ENCODE measurements at places on chromosomes 6 and 20.

- DNase-seq: no peak
Measured at GRCh38 chr20:25077610-25078169, 4.3 kb downstream of the VSX1 start.

- no peak for DNase-seq
Measured at GRCh38 chr20:52832151-52832774, 139.9 kb upstream of the TSHZ2 start.

GRCh38 chr20:25018841-25019240 lies 26.3 kb upstream of the APMAP start:
- no peak for DNase-seq

DNA sequence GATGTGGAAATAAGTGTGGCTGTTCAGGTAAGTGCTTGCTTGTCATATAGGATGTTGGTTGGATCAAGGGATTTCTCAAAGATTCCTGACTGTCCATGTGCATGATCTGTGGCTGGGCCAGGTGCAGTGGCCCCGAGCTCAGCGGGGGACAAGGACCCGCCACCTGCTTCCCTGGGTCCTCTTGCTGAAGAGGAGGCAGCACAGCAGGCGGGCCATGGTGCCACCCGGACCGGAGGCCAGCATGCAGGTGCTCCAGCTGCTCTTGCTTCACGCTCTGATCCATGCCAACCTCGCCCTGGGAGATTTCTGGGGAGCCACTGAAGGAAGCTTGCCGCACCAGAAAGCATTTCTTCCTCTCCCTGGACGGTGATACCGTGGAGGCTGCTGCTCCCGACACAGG lies 173.8 kb downstream of the HIVEP2 start:
- DNase-seq: no peak

GRCh38 chr6:52533491-52533890 lies 43.4 kb downstream of the TRAM2 start:
- DNase-seq: no peak

- DNase-seq: no peak
Measured at GRCh38 chr20:24134284-24134683, 145.7 kb upstream of the GGTLC1 start.

GRCh38 chr6:24334285-24334684 lies 23.6 kb downstream of the DCDC2 start:
- no peak for DNase-seq

DNA sequence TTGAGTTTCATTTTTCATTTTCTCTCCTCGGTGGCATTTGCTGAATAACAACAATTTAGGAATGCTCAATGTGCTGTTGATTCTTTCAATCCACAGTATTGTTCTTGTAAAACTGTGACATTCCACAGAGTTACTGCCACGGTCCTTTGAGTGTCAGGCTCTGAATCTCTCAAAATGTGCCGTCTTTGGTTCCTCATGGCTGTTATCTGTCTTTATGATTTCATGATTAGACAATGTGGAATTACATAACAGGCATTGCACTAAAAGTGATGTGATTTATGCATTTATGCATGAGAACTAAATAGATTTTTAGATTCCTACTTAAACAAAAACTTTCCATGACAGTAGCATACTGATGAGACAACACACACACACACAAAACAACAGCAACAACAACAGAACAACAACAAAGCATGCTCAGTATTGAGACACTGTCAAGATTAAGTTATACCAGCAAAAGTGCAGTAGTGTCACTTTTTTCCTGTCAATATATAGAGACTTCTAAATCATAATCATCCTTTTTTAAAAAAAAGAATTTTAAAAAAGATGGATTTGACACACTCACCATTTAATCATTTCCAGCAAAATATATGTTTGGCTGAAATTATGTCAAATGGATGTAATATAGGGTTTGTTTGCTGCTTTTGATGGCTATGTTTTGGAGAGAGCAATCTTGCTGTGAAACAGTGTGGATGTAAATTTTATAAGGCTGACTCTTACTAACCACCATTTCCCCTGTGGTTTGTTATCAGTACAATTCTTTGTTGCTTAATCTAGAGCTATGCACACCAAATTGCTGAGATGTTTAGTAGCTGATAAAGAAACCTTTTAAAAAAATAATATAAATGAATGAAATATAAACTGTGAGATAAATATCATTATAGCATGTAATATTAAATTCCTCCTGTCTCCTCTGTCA lies 88.1 kb downstream of the SNAP25 start:
- DNase-seq: peak; percentile 8

GRCh38 chr6:105370351-105370750 lies 32.5 kb downstream of the PREP start:
- DNase-seq: no peak

- DNase-seq: no peak
Measured at GRCh38 chr6:167046861-167047495, 47.8 kb downstream of the CEP43 start.

DNA sequence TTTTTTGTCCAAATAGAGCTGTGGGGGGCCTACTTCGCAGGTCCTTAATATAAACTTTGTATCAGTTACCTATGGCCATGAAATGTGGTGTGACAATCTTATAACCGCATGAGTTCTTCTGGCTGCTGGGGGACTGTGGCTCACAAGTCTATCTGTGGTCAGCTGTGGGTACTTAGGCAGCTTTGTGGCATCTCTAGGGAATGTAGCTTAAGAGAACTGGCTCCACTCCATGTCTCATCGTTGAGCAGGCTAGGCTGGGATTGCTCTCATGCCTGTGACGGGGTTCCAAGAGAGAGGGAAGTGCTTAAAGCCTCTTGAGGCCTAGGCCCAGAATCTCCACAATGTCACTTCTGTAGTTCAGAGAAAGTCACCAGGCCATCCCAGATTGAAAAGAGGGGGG lies 140.5 kb downstream of the BTBD3 start:
- DNase-seq: no peak

- DNase-seq: no peak
Measured at GRCh38 chr20:58883241-58883691, 30.8 kb downstream of the GNAS start.

DNA sequence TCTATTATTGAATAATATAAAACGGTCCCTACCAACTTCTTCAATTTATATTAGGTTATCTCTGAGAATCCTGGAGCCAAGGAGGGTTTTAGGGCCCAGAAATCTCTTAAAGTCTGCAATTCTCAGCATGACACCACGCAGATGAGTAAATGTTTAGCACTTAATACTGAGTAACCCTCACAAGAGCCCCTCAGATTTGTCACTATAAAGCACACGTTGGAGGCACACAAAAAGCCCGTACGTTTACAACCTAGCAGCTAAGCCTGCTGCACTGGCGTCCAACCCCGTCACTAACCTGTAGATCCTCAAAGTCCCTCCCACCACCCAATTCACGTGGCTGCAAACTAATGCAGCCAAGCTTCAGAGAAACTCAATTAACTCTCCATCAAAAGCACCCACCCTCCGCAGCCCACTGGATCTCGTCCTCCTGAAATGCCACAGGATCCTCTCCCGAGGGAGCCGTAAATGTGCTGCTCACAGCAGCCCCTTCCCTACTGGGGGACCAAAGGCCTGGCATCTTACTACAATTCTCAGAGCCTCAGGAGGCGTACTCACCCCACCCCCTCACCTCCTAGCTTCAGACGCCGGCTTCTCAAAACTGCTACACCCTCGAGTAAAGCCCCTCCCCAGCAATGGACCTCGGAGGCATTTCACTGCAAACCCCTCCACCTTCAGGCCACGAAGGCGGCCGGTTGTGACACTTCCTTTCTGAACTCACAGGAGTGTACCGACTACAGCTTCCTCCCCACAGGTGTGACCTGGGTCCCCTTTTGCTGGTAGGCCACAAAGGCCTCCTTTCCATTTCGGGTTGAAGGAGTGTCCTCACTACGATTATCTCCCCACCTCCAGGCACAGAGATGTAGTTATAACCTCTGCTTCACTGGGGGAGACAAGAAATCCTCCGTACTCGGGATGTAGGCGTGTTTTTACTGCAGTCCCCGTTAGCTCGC lies 909 bp downstream of the CPNE1 start:
- DNase-seq: peak; percentile 58

GRCh38 chr20:8855315-8855714 lies 213.6 kb upstream of the PLCB4 start:
- DNase-seq: no peak

DNA sequence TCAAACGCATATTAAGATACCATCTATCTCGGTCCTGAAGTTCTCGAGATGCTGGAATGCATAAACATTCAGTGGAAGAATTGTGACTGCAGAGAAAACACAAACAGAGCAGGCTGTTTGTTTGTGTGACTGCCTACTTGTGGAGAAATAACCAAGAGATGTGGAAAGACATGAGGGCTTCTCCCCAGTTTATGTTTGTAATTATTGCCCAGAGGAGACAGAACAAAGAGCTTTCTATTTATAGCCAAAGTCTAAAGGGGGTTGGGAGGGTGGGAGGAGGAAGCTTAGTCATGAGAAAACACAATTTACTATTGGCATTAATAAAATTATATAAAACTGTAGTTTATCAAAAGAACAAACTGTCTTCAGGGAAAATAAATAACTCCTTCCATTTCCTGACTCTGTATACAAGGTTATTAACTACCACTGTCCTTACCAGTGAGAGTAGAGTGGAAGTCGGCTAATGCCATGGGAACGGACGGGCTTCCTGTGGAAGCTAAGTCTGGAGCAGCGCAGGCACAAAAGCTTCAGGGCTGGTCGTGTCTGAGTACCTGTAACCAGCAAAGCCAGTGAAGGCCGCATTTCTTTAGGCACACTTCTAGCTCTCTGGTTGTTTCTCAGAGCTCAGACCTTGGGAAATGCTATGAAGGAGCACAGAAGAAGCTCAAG lies 200.2 kb upstream of the SUPT3H start:
- no peak for DNase-seq

GRCh38 chr6:142881761-142882160 lies 63.2 kb downstream of the HIVEP2 start:
- DNase-seq: peak; percentile 49

- DNase-seq: no peak
Measured at GRCh38 chr6:6723921-6724538, 135.5 kb downstream of the LY86 start.

DNA sequence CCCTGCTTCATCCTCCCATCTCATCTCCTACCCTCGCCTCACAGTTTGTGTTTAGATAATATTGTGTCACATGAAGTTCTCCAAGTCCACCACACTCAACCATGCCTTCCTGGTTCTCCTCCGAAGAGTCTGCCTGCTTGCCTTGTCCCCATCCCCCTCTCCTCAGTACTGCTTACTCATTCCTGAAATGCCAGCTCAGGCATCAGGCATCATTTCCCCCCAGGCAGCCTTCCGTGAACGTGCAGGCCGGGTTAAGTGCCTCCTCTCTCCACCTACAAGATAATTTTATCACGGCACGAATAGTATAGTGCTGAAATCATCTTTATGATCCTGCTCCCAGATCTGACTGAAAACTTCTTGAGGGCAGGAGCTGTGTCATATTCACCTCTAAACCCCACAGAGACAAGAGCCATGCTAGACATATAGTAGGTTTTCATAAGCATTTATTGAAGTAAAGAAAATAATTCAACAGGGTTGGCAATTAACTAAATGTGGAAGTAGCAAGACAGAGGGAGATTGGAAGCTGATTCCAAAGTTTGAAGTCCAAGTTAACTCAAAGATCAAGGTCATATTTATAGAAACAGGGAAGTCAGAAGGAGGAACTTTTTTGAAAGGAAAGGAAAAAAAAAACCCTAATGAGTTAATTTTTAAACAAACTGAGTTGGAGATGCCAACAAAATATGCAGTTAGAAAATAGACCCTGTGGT lies 48.7 kb upstream of the BMP2 start:
- DNase-seq: no peak

DNA sequence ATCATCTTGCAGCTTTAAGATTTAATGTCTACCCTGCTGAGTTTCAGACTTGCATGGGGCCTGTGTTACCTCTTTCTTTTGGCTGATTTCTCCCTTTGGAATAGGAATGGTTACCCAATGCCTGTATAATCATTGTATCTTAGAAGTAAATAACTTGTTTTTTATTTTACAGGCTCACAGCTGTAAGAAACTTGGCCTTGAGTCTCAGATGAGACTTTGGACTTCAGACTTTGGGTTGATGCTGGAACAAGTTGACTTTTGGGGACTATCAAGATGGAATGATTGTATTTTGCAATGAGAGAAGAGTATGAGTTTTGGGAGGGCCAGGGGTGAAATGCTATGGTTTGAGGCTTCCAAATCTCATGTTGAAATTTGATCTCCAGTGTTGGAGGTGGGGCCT lies 34.9 kb upstream of the CAP2 start:
- DNase-seq: no peak

GRCh38 chr6:90383196-90383822 lies 86.7 kb upstream of the BACH2 start:
- DNase-seq: no peak

DNA sequence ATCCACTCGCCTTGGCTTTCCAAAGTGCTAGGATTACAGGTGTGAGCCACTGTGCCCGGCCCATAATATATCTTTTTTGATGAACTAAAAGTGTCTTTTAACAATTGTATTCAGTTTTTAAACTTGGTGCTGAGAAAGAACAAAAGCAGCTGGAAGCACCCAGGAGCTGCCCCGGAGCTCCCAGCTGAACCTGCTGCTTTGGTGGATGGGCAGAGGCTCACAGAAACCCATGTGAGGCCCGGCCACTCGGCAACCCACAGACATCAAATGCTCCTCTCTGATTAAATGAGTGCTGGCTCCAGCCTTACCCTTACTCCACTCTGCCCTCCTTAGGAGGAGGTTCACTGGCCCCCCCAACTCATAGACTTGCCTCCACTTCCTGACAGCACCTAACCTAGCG lies 59.4 kb upstream of the FRMD1 start:
- DNase-seq: no peak

- DNase-seq: no peak
Measured at GRCh38 chr6:5732496-5732895, 274.2 kb downstream of the NRN1 start.

DNA sequence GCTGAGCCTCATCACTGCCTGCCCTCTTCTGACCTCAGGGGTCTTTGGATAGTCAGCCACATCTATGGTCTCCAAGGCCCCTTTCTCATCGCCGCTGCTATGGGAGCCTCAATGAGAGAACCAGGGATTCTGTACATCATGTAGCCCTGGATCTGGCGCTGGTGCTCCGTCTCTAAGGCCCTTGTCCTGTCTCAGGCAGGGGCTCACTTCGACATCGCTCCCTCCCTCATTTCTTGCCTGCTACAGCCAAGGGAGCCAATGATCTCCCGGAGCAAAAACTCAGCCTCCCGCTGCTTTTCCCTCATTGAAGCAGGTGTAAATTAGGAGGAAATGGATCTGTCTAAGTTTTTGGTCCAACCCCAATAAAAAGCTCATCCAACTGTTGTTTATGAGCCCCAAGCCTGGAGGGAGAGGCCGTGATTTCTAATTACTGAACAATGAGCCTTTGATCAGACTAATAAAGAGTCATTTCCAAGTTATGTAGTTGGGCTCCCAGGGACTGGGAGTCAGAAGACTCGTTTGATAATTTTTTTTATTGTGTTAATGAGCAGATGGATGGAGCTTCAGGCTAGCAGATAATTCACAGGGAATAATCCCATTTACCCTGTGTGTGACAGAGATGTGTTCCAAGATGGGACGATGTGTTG lies 30.9 kb downstream of the LBP start:
- DNase-seq: no peak

All from activated CD4-positive, alpha-beta T cell treated with anti-CD3 and anti-CD28 coated beads, Interleukin-2, Interleukin-4, amounts not matched to agents 100 ng/mL and 50 ng/mL, durations not matched to agents 16 hours and 8 hours (primary cell).